Stimulated activated CD8-positive, alpha-beta memory T cell treated with anti-CD3 and anti-CD28 coated beads, Interleukin-4, amount 100 ng/mL, for 1 hour (primary cell): ENCODE measurements at places on chromosomes 12 and 14.

DNA sequence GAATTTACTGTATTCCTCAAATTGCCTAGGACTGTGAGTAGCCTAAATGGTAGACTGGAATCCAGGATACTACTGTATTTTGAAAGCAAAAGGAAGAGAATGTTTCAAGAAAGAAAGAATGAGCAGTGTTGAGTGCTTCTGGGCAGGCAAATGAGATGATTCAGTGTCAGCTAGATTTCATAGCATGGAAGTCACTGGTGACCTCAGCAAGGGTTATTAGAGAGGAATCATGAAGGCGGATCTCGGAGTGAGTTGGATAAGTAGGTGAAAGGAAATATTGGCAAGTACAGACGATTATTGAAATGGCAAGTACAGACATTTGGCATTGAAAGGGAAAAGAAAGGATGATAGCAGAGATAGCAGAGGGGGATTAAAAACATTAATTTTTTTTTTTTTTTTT, 27.1 kb downstream of the VRK1 start:
- DNase-seq, result no peak

GRCh38 chr12:18684430-18684829, 53.4 kb downstream of the PLCZ1 start:
- no peak for DNase-seq

- no peak for DNase-seq
Observed at GRCh38 chr14:53532853-53533252, 379.7 kb upstream of the DDHD1 start.

DNA sequence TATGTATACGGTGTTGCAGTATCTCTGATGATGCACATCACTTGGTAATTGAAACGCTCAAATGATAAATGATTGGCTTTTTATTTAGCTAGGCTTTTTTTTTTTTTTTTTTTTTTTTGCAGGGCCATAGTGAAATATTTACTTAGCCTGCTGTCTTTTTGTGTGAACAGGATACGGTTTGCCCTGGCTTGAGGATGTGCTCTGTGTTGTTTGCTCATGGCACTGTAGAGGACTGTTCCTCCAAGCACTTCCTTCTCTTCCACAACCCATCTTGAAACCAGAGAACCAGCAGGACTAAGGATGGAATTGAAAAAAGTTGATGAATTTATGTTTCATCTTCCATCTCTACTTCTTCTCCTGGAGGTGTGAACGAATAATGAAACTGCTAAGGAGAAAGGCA, 15.5 kb upstream of the SSPN start:
- no peak for DNase-seq

- no peak for DNase-seq
Observed at GRCh38 chr12:91633734-91634357, 451.2 kb upstream of the DCN start.

GRCh38 chr12:15774819-15775218, 14.4 kb downstream of the EPS8 start:
- no peak for DNase-seq

DNA sequence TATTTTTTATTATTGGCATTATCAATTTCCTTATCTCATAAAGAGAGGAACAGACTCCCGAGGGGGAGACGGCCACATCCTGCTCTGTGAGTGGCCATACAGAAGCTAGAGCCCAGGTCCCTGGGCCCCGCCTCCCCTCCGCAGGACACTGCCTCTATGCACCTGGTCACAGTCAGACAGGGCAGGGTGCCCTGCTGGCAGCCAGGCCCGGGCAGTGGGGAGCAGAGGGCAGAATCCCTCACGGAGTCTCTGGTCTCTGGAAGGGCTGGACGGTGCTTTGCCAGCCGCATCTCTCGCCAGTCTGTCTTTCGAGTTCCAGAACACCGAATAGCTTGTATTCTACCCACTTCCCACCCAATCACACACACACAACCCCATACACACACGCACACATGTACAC, 16.4 kb upstream of the CACNA2D4 start:
- DNase-seq, result no peak

- DNase-seq, result no peak
Observed at GRCh38 chr12:45077251-45077650, 26.4 kb upstream of the DBX2 start.
